ENCODE measurements at places on chromosomes 3 and 15.

- no peak for DNase-seq
Measured at GRCh38 chr3:187211532-187212195, 14.4 kb downstream of the RTP1 start.

- DNase-seq, result peak; percentile 46
Measured at GRCh38 chr3:58029842-58030584, 21.8 kb downstream of the FLNB start.

DNA sequence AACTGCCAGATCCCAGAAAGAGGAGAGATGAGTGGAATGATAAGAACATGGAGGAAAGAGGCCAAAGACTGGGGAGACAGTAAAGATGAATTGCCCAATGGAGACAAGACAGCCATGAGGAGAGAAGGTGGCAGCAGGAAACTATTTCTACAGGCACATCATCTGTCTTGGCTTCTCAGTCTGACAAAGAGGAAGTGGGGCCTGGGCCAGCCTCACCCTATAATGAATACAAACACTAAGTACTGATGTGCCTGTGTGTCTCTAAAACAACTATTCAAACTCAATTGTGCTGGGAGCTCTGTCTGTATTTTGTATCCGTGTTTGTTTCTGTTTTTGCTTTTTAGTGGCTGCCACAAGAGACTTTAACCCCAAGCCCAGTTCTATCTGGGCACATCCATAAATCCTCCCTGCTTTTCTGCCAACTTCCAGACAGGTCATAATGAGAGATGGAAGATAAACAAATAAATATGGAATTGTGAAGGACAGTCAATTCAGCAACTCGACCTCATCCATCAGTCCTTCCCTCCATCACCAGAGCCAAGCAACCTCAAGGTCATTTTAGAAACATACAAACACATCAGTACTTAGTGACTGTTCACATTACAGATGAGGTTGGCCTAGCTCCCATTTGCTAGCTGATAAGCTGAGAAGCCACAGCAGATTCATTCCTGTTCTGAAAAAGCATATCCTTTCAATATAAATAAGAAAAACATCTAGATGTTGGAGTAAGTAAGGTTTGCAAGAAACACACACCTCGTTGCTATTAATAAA, 116.7 kb downstream of the CADPS start:
- no peak for DNase-seq

DNA sequence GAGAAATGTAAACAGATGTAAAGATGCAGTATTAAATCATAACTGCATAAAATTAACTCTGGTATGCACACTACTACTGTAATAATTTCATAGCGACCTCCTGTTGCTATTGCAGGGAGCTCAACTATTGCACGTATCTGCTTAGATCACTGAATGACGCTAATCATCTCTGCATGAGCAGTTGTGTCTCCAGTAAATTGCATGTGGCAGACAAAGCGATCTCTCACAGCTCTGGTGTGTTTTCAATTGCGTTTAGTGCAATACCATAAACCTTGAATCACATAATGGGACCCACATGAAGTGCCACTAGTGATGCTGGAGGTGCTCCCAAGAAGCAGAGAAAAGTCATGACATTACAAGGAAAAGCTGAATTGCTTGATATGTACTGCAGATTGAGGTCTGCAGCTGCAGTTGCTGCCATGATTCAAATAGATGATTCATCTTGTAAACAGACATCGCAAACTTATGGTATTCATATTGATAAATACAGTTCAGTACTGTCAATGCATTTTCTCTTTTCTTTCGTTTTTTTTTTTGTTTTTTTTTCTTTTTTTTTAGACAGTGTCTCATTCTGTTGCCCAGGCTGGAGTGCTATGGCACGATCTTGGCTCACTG, 30.2 kb upstream of the LCTL start:
- DNase-seq, result no peak

Measured in NCI-H1105 treated with DMSO at 0.1 percent for 48 hours (cell line).